ENCODE measurements at places on chromosomes 7 and 10.

- DNase-seq = no peak
These were observed 386.8 kb upstream of the POT1 start for GRCh38 chr7:125316466-125316865.

DNA sequence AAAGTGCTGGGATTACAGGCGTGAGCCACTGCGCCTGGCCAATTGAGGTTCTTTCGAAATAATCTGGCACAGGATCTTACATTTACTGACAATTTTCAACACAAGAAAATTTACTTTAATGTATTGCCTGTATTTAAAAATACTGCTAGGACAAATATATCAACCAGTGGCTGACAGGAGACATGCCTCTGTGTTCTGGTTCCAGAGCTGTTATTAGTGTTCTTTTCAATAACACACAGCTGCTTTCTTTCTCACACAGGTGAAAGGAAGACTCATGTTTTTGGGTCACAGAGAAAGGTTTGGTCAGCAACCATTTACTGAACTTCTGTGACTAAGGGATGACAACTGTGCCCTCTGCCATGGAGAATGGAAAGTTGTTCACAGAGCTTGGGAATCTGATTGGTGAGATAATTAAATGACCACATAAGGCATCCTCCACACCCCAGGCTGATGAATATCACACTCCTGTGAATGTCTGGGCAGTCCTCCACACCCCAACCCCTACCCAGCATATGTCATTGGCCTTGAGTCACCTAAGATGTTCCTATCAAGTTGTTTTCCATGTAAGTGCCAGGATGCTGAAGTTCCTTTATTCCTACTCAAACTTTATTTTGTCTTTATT is 180.1 kb downstream of the RAPGEF5 start:
- DNase-seq = no peak

GRCh38 chr7:55574051-55574717 is 1.9 kb upstream of the VOPP1 start:
- DNase-seq = no peak

GRCh38 chr7:149680331-149681025 is 92.9 kb downstream of the ZNF467 start:
- no peak for DNase-seq

GRCh38 chr10:56139405-56139804 is 221.7 kb downstream of the ZWINT start:
- no peak for DNase-seq

DNA sequence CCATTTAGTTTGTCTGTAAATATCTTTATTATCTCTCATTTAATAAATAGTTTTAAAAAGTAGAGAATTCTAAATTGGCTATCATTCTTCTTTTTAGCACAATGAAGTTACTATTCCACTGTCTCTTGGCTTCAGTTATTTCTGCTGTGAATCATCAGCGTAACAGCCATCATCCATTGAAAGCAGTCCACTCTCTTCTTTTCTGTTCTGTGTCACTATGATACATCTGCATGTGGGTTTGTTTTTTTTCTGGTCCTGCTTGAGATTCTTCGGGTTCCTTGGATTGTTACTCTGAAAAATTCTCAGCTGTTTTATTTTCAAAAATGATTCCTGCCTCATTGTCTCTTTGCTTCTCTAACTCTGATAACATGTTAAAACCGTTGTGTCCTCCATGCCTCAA is 52.5 kb downstream of the CSGALNACT2 start:
- DNase-seq = no peak

DNA sequence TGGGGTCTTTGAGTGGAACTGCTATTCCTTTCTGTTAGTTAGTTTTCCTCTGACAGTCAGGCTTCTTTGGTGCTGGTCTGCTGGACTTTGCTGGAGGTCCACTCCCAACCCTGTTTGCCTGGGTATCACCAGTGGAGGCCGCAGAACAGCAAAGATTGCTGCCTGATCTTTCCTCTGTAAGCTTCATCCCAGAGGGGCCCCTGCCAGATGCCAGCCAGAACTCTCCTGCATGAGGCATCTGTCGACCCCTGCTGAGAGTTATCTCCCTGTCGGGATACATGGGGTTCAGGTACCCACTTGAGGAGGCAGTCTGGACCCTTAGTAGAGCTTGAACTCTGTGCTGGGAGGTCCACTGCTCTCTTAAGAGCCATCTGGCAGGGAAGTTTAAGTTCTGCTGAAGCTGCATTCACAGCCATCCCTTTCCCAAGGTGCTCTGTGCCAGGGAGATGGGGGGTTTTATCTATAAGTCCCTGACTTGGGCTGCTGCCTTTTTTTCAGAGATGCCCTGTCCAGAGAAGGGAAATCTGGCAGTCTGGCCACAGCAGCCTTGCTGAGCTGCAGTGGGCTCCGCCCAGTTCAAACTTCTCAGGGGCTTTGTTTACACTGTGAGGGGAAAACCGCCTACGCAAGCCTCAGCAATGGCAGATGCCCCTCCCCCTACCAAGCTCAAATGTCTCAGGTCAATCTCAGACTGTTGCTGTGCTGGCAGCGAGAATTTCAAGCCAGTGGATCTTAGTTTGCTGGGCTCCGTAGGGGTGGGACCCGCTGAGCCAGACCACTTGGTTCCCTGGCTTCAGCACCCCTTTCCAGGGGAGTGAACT is 89.7 kb upstream of the CDK6 start:
- no peak for DNase-seq

DNA sequence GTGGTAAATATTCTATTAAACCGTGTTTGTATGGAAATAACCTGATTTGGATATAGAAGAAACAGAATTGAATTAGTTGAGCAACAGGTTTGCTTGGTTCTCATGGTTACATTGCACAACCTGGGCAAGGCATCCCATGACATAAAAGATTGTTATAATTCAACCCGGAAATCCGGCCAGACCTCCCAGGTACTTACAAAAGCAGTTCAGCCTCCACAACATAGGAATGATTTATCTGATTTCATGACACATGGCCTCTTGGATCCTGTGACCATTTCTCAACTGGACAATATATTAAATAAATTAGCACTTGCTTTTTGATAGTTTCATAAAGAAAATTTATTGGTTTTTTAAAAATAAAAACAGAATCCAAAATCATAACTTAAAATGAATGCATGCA is 55.1 kb upstream of the PTPN12 start:
- no peak for DNase-seq

DNA sequence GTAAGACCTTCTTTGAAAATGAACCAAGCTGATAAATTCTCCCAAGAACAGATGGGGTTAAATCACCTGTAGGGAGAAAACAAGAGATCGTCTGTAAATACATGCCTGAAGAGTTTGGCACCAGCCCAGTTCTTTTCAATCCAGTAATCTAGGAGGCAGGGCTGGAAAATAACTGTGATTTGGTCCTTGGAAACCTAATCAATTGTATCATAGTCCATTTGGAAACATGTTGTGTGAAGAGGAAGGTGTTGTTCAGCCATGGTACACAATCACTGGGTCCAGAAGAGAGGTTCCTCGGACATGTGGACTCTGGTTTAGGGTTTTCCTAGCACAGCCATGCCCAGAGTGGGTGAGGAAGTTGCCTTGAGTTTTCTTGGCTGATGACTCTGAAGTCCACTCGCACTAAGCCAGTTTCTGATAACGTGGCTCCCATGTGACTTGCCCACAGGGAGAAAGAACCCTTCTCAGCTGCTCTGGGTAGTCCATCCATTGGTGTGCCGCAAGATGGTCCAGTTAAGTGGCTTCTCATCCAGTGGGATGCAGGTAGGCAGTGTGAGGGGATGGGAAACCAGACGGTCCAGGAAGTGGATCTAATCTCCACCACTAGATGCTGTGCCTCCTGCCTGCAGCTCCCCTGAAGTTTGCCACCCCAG is 5.1 kb downstream of the BLNK start:
- no peak for DNase-seq

DNA sequence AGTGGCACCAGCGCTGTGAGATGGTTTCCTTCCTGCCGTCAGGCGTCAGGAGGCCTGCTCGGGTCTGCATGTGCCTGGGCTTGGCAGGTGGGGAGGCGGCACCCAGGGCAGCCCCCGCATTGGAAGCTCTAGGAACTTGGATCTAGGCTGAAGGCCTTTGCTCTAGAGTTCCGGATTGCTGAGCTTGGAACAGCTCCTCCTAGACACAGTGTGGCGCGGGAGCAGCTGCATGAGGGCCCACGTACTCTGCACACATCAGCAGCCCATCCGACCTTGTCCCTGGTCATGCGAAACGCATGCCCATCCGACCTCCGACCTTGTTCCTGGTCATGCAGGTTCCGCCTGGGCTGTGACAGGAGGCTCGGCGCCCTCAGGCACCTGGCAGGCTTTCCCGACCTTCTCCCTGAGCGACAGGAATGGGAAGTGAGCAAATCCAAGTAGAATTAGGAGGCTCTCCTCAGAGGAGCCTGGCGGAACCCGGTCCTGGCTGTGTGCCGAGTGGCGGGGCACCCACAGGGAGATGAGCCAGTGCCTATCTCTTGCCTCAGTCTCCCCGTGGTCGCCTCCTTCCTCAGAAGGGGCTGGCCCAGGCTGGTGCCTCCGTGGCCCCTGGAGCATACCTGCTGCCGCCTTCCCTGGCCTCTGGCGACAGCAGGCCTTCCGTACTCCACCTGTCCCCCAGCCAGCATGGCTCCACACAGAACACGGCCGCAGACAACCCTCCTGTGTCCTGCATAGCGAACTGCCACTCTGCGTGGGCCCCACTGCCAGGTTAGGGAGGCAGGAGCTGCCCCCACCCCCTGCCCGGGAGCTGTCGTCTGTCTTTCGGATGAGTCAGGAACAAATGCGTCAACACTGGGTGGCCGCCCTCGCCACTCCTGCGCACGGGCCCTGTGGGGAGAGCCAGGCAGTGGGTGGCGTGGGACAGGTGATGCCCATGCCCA is 12.0 kb downstream of the GET4 start:
- no peak for DNase-seq

GRCh38 chr10:7457478-7458316 is 46.9 kb upstream of the SFMBT2 start:
- no peak for DNase-seq

- no peak for DNase-seq
These were observed 208.7 kb upstream of the GLI3 start for GRCh38 chr7:42445691-42446090.

- no peak for DNase-seq
These were observed 68.4 kb downstream of the CACNA2D1 start for GRCh38 chr7:82375129-82375528.

GRCh38 chr10:1698185-1698584 is 39.1 kb downstream of the ADARB2 start:
- DNase-seq = no peak

DNA sequence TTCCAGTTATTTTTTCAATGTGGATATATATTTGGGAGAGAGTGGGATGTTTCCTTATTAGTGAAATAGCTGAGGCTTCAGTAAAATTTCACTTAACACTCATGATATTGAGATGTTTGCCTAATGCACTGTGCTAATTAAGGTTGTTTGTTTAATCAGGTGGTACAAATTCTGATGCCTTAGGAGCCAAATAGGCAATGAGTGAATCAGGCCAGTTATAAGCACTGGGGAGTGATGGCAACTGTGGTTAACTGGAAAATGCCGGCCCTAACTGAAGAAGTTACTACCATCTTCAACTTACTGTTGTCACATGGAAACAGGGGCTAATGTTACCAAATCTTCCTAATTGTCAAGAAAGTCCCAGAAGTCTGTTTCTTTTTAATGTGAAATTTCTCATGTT is 32.0 kb downstream of the VCL start:
- no peak for DNase-seq

DNA sequence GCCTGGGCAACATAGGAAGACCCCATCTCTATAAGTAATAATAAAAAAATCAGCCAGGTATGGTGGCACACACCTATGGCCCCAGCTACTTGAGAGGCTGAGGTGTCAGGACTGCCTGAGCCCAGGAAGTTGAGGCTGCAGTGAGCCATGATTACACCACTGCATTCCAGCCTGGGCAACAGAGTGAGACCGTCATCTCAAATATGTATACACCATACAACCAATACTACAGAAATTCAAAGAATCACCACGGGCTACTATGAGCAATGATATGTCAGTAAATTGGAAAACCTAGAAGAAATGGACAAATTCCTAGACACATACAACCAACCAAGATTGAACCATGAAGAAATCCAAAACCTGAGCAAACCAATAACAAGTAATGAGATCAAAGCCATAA is 60.3 kb upstream of the ZC3HAV1 start:
- no peak for DNase-seq

GRCh38 chr10:121078036-121078435 is 226.9 kb downstream of the WDR11 start:
- DNase-seq = no peak

DNA sequence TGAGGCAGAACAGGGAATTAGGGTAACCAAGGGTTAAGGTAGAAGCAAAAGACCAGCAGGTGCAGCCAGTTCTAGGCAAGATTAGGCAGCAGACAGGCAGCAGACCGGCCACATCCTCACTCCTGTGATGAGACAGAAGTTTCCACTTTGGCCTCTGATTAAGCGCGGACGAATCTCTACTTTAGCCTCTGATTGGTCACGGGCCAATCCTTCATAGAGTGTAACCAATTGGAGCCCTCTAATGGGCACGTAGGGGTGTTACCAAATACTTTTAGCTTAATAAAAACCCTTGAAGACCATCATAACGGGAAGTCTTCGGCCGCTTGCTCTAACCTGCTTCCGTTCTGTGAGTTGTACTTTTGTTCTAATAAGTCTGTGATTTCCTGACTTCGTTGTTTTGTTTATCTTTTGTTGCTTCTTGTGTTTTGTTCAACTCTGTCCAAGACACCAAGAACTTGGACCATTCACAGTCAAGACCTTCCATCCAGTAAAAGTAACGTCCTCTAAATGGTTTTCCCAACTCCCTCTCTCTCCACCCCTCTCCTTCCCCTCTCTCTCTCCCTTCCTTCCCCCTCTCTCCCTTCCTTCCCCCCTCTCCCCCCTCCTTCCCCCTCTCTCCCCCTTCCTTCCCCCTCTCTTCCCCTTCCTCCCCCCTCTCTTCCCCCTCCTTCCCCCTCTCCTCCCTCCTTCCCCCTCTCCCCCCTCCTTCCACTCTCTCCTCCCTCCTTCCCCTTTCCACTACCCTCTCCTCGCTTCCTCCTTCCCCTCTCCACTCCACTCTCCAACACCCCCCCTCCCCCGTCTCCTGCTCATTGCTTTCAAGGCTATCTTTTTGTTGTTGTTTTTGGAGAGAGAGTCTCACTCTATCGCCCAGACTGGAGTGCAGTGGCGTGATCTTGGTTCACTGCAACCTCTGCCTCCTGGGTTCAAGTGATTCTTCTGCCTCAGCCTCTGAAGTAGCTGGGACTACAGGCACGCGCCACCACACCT is 13.2 kb upstream of the MALSU1 start:
- DNase-seq = no peak

GRCh38 chr10:62543571-62544355 is 169.6 kb downstream of the ZNF365 start:
- DNase-seq = no peak

GRCh38 chr7:42982604-42983115 is 50.5 kb downstream of the MRPL32 start:
- DNase-seq = no peak

DNA sequence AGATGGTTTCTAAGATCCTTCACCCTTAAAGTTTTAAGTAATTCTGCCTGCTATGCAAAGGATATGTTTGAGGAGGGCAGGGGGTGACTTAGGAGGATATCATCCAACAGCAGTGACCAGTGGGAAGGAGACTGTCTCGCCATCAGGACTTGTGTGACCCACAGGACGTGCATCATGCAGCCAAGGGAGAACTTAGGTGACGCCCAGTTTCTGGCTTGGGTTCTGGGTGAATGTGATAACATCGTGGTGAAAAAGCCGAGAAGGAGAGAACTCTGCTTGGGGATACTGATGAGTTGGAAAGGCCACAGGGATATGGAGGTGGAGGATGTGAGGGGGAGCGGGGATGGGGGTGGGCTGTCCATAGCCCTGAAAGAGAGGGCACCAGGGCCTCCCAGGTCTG is 3.8 kb downstream of the WIPI2 start:
- DNase-seq = no peak

- no peak for DNase-seq
These were observed 10.9 kb upstream of the FAM180A start for GRCh38 chr7:135759532-135759931.

- peak; percentile 78 for DNase-seq
These were observed 55.9 kb downstream of the PWWP2B start for GRCh38 chr10:132452651-132453469.
